ENCODE measurements at places on chromosomes 6 and 20.
A peak's percentile ranks its signal among the peaks of the same experiment; 100 is the strongest.

DNA sequence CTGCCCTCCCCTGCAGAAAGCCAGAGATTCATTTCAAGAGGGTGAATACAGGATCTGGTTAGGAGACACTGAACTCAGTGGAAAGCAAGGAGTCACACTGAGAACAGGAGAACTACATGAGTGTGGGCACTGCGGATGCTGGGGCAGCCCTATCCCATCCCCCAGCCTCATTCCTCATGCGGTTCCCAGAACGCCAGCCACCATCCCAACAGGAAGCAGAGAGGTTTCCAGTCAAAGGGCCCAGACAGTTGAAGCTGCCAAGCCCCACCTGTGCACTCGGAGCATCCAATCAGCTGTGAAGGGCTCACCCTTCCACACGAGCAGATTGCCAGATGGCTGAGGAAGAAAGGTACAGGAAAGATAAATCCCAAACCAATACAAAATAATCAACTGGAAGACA, 50.7 kb upstream of the PRND start:
- no peak for DNase-seq

DNA sequence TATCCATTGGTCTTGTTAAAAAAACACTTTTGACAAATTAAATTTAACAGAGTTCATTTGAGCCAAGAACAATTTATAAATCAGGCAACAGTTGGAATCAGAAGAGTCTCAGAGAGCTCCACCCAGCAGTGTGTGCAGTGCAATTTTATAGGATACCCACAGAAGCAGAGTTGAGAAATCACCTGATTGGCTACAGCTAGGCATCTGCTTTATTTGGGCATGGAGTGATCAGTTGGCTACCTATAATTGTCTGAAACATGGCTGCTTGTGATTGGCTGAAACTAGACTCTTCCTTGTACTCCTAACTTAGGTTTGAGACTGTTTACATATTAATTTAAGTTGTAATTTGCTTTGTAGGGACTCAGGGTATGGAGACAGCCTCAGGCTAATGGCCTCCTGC, 12.0 kb downstream of the PGK2 start:
- DNase-seq, result no peak

DNA sequence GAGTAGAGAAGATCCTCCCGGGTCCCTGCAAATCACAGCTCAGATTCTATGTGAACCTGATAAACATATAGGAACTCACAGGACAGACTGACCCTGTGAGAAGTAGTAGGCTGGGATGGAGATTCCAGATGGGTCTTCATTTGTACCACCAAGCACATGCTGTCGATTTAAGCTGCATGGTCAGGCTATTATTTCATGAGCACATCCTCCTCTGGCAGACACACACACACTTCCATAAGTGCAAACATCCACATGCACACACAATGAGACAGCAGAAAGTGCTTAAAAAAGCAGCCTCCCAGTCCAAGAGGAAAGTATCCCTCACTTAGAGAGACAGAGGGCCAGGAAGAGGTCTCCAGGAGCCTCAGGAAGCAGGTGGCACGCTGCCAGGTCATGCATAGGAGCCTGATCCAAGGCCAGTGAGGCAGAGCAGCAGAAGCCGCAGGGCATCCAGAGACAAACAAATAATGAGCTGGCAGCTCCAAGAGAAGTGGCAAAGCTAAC, 131.8 kb downstream of the UNC5CL start:
- no peak for DNase-seq

DNA sequence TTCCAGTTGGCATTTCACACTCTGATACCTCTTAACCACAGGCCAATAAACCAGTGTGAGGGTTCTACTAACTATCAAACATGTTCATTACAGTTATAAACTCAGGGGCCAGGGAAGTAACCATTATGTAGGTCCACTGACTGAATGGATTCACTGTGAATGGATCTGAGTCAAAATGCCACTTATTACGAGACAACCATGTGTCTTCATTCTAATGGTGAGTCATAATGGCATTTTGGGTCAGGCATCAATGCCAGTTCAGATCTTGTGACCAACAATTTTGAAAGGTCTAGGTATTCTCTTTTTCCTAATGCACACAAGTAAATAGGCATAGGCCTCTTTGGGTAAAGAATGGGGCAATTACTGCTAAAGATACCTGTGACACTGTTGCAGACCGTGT, 112.2 kb upstream of the HEY2 start:
- DNase-seq, result no peak

DNA sequence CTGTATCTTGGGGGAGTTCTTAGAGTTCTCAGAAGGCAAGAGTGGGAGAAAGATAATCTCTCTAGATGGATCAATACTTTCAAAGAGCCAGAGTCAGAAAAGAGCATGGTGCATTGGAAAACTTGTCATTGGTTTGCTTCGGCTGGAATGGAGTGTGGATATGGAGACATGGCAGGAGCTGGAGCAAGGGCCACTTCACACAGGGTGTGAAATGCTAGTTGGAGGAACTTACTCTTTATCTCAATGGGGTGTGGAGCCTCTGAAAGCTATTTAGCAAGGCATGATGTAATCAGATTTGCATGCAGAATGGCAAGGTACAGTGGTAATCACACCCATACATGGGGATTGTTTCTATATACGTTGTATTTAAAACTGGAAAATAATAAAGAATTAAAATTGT, 31.5 kb upstream of the PAQR8 start:
- DNase-seq, result no peak

GRCh38 chr6:143160015-143160414, 99.3 kb downstream of the AIG1 start:
- DNase-seq, result no peak

DNA sequence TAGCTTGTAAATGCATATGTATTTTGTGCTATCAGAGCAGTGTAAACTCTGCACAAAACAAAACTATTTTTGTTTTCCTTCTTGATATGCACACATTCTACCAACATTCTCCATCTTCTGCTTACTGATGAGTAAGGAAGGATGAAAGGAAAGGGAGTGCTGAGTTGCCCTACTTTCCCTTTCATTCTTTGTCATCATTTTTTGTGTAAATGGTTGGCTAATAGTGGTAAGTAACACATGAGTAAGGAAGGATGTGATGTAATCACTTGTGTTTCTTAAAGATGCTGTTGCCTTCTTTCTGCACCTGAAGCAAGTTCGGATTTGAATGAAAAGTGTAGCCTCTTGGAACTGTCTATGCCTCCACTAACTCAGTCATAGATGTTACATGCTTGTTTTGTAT, 4.6 kb upstream of the REV3L start:
- peak; percentile 31 for DNase-seq
